ENCODE measurements at places on chromosomes 4 and X.

DNA sequence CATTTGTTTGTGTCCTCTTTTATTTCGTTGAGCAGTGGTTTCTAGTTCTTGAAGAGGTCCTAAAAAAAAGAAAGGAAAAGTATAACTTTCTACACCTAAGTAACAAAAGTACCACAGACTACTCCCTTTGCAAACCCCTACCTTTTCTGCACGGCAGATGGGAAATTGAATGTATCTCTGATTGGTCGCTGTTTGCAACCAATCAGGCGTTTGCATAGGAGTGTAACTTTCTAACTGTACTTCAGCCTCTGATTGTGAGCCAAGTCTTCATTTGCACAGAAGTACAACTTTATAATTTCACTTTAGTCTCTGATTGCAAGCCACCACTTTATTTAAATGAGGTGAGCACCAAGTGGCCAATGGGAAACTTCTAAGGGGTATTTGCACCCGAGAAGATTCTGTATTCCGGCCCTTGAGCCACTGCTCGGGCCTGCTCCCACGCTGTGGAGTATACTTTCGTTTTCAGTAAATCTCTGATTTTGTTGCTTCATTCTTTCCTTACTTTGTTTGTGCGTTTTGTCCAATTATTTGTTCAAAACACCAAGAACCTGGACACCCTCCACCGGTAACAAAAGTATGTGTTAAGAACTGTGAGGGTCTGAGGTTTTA lies 40.3 kb upstream of the FHL1 start:
- DNase-seq, result no peak

GRCh38 chr4:65646136-65646535 lies 24.2 kb downstream of the EPHA5 start:
- DNase-seq, result no peak

DNA sequence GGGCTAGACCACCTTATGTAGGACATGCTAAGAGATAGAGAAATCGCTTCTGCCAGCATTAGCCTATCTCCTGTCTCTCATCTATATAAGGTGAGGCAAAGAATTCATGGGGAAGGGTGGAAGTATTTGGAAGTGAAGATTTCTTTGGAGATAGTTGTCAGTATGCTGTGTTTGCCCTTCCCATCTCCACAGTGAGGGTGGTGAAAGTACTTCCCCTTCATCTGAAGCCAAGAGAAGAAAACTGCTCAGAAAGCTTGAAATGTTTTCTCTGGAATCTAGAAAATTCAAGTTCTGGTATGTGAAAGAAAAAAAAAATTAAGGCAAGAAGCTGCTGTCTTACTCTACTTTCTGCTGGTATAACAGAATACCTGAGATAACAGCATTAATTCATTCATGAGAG lies 12.3 kb upstream of the ADH5 start:
- DNase-seq, result no peak

DNA sequence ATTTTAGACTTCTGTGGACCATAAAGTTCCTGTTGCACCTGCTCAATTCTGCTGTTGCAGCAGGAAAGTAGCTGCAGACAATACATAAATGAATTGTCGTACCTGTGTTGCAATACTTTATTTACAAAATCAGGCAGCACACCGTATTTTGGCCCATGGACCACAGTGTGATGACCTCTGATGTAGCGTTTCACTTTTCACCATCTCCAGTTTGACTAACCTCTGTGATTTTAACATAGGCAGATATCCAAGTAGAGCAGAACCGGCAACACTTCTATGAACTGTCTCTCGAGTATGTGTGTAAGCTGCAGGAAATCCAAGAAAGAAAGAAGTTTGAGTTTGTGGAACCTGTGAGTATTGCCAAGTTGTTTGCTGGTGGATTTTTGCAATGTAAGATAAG lies 132.7 kb downstream of the ARHGAP10 start:
- no peak for DNase-seq

Data from retina (tissue), 1 donor.